EL (cell line): ENCODE measurements at places on chromosomes 5 and 9.
A peak's percentile ranks its signal among the peaks of the same experiment; 100 is the strongest.

DNA sequence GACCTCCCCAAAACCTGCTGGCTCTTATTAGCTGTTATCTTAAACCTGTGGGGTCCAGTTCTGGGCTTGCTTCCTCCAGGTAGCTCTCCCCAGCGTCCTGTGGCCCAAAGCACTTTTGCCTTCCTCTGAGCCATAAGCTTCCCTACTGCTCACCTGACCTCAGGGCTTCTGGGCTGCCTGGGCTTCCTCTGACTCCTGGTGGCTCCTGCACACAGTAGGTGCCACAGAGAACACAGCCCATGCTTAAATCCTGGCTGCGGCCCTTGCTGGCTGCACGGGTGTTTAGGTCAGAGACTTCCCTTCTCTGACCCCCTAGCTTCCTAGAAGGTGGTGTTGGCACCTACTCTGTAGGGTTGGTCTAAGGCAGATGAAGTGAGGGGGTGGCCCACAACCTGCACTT is 2.5 kb downstream of the RALGDS start:
- DNase-seq = no peak

GRCh38 chr5:1299511-1299850 is 4.6 kb upstream of the TERT start:
- no peak for DNase-seq

GRCh38 chr5:146623009-146623408 is 107.0 kb upstream of the GPR151 start:
- no peak for DNase-seq

- no peak for DNase-seq
Measured at GRCh38 chr5:138870611-138871010, 4.5 kb downstream of the LRRTM2 start.

GRCh38 chr9:82601293-82601771 is 461.6 kb downstream of the RASEF start:
- no peak for DNase-seq

GRCh38 chr5:125584140-125584520 is 837.7 kb upstream of the ZNF608 start:
- no peak for DNase-seq

DNA sequence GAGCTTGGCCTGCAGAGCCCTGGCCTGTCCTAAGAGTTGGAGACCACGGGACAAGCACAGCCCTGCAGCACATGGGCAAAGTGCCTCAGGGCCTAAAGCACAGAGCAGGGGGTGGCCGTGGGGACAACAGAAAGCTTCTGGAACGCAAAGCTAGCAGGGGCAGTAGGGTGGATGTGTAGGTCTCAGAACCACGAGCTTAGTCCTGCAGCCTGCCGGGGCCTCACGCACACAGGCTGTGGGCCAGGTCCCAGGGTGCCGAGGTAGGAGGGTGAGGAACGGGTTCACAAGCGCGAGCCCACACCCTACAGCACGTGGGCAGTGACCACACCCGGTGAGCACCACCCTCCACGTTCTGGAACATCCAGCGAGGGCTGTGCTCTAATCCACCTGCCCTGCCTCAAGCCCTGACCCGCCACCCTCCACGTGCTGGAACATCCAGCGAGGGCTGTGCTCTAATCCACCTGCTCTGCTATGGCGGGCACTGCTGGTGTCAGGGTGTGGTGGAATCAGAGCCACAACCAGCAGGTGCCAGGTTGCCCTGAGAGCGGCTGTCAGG is 9.3 kb downstream of the CLPTM1L start:
- no peak for DNase-seq

DNA sequence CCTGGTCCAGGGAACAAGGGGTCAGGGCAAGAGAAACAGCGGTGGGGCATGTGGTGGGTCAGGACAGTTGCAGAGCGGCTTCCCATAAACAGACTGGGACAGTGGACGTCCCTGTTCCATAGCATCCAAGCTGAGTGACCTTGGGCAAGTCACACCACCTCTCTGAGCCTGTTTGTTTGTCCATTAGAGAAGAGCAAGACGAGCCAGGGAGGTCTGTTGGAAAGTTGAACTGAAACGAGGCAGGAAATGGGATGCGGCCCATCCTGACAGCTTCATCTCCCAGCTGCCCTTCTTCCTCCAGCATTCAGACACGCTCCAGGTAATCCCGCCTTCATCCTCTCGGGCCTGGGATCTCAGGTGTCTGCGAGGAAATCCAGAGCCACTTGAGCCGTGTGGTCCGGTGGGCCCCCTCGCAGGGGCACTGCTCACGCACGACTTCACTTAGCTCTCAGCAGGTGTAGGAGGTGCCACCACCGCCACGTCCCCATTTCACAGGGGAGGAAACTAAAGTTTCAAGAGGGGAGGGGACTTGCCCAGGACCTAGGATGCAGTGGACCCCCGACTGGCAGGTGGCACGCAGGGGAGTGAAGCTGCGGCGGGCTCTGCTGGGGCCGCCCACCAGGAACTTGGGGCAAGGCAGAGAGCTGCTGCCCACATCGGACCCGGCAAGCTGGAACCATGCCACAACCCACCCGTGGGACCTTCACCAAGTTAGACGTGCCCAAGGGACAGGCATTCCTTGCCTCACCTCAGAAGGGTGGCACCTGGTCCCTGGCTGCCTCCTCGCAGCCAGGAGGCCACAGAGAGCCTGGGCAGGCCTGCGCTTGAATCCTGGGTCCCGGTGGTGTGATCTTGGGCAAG is 13.0 kb downstream of the PTGES2 start:
- no peak for DNase-seq

DNA sequence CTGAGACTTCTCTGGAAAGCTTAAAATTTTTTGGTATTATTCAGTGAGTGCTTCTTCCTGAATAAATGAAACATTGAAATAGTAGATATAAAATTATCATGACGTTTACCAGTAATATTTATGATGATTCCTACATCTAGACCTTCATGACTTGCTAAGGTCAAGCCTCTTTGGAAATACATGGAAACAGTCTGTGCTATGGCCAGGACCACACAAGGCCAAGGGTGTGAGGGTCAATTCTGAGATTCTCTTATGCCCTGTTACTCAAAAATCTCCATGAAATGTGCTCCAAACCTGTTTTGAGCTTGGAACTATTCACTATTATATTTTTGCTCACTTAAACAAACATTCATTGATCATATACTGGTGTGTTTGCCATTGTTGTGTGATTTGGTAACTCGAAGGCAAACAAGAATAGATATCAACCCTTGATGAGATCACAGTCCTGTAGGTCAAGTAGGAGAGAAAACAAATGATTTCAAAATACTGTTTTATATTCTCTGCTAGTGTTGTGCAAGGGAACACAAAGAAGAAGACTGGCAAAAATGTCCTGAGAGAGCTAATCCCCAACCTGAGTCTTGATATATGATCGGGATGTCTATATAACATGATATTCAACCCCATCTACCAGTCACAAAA is 1254.9 kb upstream of the DMAC1 start:
- no peak for DNase-seq

DNA sequence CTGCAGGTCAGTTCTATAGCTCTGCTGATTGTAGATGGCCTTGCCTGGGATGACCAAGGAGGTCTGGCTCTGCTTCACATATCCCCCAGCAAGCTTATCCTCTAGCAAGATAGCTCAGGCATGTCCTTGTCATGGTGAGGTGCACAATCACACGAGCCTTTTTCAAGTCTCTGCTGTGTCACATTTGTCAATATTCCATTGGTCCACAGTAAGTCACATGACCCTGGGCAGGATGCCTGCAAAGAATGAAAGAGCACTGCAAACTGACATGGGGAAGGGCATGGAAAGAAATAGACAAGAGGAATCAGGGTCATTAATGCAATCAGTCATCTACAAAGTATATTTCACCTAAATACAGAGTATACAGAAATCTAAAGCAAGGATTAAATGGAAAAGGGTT is 142.0 kb downstream of the RORB start:
- DNase-seq = no peak

- no peak for DNase-seq
Measured at GRCh38 chr5:125609011-125609410, 814.2 kb upstream of the GRAMD2B start.

DNA sequence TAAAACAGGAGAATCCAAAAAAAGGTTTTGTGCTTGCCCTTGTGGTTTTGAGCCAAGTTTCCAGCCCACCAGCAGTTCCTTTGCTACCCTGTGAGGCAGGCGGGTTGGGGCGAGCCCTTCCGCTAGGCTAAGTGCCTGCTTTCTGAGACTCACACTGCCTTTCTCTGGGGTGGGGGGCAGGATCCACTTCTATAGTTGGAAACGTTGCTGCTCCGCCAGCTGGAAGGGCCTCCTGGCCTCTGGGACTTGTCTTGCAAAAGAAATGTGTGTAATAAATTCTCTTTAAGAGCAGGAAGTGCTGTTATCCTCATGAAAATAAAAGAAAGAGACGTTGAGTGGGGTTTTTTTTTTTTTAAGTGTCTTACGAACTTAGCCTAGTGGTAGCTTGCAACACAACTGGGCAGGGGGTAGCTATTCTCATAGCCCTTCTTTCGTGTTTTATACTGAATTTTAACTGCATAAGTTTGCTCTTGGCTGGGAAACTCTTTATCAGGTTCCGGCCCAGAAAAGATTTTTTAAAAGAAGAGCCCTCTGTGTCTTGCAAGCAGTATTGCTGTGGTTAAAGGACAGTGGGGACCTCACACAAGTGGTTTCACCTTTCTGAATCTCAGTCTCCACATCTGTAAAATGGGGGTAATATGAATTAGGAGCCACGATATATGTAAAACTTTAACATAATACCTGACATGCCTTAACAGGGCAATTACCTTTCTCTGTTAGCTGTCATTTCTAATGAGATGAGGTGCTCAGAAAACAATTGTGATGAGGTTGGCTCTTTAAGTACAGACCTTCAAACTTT is 19.8 kb downstream of the JADE2 start:
- DNase-seq = no peak

DNA sequence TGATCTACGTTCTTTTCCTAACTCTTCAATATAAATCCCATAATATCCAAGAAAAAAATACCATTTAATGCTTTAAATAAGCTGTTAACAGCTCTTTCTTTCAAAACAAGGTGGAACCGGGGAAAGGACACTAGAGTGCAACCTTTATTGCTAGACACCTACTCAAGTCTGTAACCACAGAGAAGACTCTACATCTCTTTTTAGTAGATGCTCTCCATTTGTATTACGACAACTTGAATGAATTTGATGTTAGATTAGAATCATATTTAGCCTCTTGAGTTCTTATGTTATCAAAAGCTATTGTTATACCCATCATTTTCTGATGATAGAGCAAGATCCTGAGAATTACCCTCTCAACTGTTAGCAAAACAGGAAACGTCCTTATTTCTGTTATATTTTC is 246.3 kb downstream of the MLLT3 start:
- DNase-seq = no peak

DNA sequence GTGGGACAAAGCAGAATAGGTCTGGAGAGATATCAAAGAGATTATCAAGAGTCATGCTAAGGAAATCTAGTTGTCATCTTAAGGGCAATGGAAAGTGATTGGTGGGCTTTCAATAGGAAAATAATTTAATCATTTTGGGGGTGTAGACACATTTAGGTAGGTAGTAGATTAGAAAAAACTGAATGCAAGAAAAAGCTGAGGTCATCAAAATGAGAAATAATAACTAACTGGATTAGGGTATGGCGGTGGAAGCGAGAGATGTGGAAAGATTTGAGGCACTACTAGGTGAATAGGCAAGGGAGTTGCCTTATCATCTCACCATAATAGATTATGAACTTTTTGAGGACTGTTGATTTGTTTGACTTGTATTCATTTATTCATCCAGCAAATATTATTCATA is 393.2 kb upstream of the ZNF608 start:
- no peak for DNase-seq

GRCh38 chr5:118336468-118336867 is 651.9 kb downstream of the DTWD2 start:
- no peak for DNase-seq

DNA sequence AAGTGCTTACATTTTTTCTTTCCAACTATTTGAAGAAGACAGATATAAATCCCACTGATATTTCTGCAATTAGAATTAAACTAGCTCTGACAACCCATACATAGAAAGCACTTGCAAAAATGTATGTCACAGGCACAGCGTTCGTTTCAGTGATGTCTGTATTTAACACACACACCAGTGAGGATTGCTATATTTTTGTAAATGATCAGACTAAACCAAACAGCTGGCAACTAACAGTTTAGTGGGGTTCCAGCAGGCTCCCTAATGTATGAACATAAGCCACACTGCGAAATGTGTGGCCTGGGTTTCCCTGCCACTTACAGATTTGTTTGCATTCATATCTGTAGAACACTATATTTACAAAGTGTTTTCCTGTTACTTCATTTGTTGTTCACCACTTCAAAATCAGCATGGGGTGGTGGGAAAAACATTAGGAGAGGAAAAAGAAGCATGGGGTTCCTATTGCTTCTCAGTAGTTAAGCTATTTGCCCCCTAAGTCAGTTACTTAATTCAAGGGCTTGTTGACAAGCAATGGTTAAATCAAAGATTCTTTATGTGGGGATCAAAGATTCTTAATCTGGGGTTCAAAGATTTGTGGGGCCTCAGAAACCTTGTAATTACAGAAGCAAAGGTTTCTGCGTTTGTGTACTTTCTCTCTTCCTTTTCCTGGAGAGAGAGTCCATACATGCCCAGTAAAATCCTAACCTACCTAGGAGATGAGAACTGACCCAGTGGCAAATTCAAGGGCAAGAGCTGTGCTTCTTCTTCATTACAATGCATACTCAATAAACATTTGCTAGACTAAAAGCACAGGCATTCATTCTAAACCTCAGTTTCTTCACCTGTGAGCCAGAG is 27.1 kb downstream of the ZNF608 start:
- no peak for DNase-seq

DNA sequence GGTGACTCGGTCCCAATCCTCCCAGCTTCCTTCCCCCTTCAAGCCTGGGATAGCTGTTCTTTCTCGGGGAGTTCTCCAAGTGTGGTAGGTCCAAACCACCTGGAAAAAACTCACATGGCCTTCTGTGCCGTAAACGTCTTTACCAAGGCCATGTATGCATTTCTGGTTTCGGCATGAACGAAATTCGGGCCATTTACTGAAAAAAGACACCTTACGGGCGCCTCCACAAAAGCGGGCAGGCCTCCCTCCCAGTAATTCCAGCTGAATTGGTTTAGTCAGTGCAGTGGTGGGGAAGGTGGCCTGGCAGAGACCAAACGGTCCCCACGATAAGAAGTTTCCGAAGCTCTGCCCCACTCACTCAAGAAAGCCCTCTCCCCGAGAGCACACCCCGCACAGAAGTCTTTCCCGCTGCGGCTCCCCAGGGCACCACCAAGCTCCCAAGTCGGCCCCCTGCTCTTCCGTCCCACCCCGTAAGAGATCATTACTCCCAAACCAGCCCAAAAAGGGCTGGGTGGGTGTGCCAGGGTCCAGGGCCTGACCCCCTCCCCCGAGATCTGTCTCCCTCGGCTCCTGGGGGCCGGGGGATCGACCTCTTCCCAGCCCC is 86.3 kb upstream of the MELK start:
- peak; percentile 51 for DNase-seq

GRCh38 chr9:91611582-91611981 is 187.9 kb upstream of the NFIL3 start:
- no peak for DNase-seq
